ENCODE measurements at places on chromosomes 1 and 21.

- no peak for DNase-seq
Observed at GRCh38 chr1:205436776-205437410, 15.0 kb upstream of the LEMD1 start.

DNA sequence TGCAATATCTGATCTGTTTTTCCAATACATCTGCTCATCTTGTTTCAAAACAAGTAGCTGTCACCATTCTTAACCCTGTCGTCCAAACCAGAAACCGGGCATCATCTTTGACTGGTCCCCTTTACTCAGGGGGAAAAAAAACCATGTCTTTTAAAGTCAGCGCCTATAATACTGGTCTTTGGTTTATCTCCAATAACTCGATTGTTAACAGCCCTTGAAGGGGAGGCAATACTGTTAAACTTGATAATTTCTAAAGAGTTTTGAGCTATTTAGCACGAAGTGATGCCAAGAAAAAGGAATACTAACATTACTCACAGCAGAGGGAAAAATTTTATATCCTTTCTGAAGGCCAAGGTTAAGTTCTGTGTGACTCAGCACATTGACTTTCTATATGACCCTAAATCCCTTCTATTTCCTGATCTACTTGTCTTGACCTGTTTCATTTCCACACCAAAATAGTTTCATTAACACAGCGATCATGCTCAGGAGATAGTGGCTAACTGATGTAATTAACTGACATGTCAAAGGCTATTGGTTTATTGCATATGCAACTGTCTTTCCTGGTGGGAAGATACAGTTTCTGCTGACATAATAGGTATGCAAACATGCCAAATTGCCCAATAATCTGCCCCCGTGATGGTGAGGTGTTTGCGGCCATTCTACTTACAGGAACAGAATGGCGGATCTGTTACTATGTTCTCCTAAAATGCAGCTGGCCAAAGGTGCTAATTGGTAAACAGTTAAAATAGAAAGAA lies 59.1 kb downstream of the NFIA start:
- DNase-seq, result peak; percentile 81

- no peak for DNase-seq
Observed at GRCh38 chr21:44370027-44370735, 16.8 kb downstream of the TRPM2 start.

GRCh38 chr1:13462682-13463081 lies 51.1 kb downstream of the LRRC38 start:
- DNase-seq, result no peak

DNA sequence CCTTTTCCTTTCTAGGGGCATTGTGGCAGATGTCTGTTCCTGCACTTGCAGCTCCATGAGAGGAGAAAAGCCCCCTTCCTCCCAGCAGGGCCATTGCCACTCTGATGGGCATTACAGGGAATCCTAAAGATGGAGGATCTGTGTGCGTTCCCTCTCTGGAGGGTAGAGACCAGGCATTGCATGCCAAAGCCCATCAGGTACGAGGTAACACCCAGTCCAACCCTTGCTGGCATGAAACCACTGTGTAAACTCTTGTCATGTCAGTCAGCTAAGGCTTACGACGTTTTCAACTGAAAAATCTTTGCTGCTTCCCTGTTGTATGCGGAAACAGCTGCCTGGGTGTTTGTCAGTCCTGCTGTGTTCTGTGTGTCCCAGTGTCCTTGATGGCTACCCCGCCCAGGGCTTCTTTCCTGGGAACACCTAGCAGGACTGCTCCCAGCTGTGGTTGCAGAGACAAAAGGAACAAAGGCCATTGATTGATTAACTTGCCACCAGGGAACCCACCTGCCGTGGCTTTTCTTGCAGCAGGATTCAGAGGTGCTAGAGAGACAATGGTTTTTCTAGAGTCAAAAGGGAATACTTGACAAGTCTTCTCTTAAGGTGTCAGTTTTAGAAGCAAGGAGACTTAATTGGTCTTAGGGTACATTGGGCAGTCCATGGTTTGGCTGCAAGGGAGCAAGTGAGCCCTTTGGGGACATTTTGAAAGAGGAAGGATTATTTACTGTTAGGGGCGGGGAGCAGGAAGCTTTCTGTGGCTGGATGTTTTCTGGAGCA lies 24.6 kb downstream of the B3GALT5 start:
- DNase-seq, result no peak

DNA sequence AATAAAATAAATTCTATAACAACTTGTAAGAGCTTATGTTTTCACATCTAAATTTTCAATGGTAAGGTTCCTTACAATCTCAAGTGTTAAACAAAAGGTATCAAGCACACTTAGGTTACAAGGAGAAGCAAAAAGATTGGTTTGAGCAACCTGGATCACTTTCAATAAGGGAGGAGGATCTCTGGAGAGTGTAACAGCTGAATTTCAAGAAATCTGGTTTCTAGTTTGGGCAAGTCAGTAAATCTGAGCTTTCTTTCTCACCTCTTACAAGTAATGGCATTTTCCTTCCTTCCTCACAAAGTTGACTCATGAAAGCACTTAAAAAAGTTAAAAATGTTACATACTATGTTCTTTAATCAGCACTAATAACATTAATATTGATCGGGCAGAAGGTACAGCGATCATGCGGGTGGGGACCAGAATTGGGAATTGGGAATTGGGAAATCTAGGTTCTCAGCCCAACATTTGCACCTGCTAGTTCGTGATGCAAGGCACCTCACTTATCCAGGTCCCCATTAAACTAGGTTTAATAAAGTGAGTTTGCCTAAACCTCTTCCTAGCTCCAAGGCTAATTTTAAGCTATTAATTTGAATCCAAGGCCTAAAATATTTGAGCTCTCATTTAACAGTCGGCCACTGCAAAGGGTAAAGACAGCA lies 3.1 kb downstream of the NUCKS1 start:
- no peak for DNase-seq

DNA sequence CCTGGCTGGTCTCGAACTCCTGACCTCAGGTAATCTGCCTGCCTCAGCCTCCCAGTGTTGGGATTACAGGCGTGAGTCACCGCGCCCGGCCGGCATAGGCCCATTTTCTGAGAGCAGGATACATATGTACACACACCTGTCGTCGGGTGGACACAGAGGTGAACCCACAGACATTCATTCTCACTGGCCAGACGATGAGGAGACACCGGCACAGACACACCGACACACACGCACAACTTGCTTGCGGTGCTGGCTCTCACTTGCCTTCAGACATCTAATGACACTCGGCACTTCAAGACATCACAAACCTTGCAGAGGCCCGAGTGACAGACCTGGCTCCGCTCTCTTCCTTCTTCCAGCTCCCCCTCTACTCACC lies 579 bp downstream of the PTCH2 start:
- peak; percentile 2 for DNase-seq

DNA sequence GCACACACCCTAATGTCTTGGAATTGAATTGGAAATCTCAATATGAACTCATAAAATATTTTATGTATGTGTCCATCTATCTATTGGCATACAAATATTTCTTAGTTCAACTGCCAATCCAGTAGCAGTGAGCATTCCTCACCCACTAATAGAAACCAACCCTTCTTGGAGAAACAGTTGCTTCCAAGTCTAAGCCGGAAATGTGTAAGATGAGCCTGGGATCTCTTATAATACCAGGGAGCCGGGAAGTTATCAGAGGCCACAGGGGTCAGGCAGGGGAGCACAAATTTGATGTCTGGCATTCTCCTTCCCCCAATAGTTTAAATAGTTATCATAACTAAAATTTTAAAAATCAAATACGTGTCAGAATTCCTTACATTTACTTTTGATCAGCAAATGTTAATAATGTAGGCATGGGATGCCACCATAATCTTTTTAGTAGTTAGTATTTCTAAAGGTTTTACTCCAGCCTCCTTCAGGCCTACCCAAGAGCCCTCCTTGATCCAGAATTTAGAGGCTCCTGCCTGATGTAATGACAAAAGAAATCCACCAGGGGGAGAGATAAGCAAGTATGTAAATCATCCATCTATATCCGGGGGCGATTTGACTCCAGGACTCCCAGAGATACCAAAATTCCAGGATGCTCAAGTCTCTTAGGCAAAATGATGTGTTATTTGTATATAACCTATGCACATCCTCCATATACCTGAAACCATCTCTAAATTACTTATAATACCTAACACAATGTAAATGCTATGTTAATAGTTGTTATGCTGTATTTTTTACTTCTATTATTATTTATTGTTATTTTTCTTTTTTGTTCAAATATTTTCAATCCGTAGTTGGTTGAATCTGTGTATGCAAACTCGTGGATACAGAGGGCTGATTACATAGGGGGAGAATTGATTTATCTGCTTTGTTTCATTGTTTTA lies 218.7 kb upstream of the COA6 start:
- peak; percentile 31 for DNase-seq

GRCh38 chr21:42435833-42436232 lies 32.1 kb downstream of the UBASH3A start:
- DNase-seq, result no peak

GRCh38 chr21:41258617-41259016 lies 58.0 kb upstream of the FAM3B start:
- DNase-seq, result peak; percentile 52

GRCh38 chr1:19003371-19004290 lies 47.2 kb upstream of the IFFO2 start:
- DNase-seq, result no peak

Data from SHP77 treated with DMSO at 0.1 percent for 48 hours (cell line).